Cardiac muscle cell (in vitro differentiated cells and primary cell): ENCODE measurements at places on chromosomes 3 and 15. TPM values are rescaled to one million over a fixed set of nuclear protein-coding genes. Genes with fewer than 3 reads are reported as not detected.
A peak's percentile ranks its signal among the peaks of the same experiment; 100 is the strongest.

- peak; percentile 48 for DNase-seq
Observed at GRCh38 chr3:17579289-17580031, 163.0 kb downstream of the TBC1D5 start.

- no peak for DNase-seq
Observed at GRCh38 chr3:77420336-77420735, 380.4 kb downstream of the ROBO2 start.

- peak; percentile 35 for DNase-seq
Observed at GRCh38 chr3:187292181-187292580, 644 bp upstream of the MASP1 start.

- peak; percentile 6 for DNase-seq
Observed at GRCh38 chr3:77096966-77097890, 57.3 kb downstream of the ROBO2 start.

GRCh38 chr15:65856821-65857455 is 12.4 kb upstream of the RAB11A start:
- peak; percentile 65 for DNase-seq

GRCh38 chr3:59510576-59510975 is 460.8 kb upstream of the CFAP20DC start:
- DNase-seq: no peak

GRCh38 chr3:52400275-52400793 is 44.6 kb downstream of the SEMA3G start:
- DNase-seq: no peak

GRCh38 chr3:40780291-40780924 is 255.6 kb downstream of the ZNF621 start:
- peak; percentile 85 for DNase-seq

DNA sequence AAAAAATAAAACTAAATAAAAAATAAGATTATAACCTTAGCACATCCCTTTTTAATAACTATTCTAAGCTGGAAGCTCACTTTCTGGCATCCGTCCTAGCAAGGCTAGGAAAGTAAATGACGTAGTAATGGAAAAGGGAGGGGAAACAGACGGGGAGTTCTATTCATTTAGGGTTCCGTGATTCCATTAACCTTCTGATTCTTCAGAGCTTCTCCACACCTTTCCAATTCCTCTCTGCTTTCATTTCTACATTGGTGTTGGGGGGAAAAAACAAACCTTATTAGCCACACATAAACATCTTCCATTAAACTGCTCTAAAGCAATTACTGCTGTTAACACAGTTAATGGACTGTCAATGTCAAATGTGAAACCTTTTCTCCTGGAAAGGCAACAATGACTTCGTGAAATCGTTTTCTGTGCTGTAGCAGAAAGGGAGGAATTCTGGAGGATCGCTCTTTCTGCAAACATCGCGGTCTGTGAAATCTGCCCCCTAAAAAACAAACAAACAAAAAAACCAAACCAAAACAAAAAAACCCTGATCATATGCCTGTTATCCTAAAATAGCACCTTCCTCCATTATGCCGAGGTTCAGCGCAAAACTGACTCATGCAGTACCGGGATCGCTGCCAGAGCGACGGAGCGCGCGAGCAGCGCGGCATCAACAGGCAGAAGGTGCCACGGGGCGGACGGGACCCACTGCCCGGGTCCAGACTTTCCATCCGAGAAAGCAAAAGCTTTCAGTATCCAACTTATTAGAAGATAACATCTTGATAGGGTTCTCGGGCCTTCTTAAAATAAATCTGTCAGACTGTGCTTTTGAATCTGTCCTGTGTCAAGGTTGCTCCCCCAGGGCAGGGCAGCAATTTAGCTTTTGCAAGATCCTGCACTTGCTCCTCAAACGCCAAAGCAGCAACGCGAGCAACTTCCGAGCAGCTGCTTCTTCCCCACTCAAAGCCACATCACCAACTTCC is 156.2 kb downstream of the FGF12 start:
- no peak for DNase-seq

DNA sequence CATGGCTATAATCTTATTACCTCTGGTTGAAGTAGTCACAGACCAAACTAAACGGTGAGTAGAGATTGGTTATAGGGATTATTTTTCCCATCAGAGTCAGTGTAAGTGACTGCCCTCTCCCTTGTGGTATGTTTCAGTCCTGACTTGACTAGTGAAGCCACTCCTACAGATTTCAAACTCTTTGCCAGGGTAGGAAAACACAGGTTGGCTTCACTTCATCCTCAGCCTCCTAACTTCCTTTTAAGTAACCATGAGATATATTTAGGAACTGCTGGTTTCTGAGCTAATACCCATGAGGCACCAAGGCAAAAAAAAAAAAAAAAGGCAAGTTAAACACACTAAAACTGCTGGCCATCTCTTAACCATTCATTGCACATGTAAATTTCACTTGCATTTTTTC is 349.2 kb upstream of the MCTP2 start:
- DNase-seq: no peak

- DNase-seq: no peak
Observed at GRCh38 chr15:70427167-70428120, 329.7 kb upstream of the TLE3 start.

DNA sequence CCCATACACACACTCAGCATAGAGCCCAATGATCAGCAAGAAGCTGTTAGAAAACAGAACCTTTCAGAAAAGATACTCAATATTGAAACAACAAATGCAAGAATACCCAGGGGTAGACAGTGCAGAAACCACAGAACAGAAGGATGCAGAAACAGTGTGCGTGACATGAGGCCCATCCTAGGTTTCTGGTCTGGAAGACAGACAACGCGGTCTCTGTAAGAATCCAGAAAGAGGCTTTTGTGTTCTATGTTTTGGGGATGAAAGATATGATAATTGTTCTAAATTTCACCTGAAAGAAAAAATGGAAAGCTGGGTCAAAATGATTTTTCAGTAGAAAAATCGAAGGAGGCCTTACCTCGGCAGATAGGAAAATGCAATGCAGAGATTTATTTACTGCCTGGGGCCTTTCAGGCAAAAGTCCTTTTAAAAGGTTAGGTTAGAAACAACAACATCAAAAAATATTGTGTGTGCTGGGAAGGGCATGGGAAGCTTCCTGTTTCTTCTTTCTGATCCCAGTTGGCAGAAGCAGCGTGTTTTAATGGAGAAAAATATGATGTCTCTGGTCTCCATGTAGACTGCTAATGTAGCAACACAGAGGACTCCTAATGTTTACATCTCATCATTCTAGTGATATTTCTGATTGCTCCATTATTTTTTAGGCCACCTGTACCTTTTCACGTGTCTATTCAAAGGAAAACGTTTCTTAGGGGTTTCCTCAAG is 17.0 kb downstream of the SYNM start:
- DNase-seq: no peak

- DNase-seq: peak; percentile 89
Observed at GRCh38 chr3:101827211-101828174, 21.8 kb upstream of the NFKBIZ start.

GRCh38 chr15:85690561-85691231 is 104.0 kb downstream of the KLHL25 start:
- no peak for DNase-seq

DNA sequence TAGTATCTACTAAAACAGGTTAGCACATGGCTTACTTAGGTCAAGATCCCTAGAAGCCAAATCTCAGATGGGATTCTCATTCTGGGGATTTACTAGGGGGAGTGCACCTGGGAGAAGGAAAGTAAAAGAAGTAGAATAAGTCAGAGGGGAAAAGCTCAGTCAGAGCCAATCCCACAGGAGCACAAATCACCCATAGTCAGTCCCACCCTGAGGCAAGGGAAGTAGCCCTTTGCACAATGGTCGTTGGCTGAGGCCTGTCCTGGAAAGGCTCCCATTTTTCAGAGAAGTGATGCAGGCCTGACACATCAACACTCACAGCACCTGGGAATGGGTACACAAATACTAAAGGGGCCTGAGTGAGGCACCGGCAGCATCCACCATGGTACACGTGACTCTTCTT is 39.8 kb downstream of the SST start:
- no peak for DNase-seq

DNA sequence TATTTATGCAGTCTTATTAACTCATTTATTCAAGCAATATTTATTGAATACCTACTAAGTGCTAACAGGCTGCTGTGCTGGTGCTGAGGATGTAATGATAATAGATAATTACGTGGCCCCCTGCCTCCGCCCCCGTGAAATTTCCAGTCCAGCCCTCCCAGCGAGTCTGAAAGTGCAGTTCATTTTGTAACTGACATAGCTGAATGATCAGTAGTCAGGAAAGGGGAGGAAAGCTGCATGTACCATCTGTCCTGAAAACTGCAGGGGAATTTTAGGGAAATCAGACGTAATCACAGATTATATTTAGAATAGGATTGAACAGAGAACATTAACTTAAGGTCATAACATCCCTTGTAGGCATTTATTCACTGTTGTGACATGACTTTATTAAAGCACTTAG is 736.8 kb downstream of the MCTP2 start:
- DNase-seq: no peak

DNA sequence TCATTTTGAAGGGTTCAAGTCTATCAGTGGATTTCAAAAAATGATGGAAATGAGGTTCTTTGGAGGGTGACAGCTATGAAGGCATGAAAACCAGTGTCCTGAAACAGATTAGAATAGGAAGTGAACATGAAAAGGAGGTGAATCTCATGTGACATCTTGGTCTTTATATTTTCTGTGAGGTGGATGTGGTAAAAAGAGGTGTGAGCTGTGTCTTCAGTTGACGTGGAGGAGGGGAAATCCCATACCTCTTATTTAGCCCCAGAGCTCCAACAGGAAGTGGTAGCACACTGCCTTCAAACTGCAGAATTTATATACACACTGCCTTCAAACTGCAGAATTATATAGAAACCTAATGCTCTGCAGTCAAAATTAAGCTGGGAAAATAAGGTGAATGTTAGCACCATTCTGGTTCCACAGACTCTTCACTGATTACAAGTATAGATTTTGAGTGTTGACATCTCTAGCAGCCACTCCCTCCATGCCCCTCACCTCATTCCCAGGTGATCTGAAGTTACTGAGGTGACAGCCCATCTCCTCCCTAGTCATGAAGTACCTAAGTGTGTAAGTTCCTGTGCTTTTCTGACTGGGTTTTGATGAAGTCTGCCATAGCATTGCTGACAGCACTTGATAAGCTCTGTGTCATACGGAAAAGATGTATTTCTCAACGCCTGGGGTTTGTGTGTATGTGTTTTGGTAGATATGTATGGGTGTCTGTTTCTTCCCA is 2.7 kb downstream of the RAB8B start:
- DNase-seq: no peak

GRCh38 chr15:71532994-71533393 is 277.4 kb upstream of the NR2E3 start:
- DNase-seq: peak; percentile 30

DNA sequence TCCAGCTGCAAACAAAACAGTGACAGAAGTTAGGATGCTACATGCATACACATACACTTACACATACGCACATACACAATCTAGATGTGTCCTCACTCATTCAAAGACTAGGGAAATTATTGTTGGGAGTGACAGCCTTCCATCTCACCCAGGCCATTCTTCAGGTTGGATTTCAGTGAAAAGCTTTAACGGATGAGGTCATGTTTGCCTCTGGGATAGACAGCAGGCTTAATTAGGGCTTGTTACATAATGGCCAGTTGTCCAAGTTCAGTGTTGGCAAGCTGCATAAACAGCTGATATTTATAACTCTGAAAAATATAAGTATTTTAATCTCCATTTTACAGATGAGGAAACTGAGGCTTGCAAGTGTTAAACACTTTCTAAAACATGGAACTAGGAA is 35.8 kb upstream of the PLOD2 start:
- DNase-seq: no peak

DNA sequence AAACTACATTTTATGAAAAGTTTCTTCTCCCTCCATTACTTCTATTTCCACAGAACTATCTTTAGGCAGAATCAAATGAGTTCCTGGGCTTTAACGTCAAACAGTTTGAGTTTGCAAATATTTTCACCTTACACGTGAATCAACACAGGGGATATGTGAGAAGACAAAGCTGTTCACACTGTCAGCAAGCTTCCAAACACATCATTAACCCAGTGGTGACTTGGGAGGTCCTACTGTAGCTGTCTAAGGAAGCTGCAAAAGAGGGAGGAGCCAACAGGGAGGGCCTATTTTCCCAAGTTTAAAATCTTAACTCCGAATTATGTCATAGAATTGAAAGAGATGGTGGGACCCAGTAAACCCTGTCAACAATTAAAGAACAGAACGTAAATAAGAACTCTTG is 337.8 kb upstream of the DNAJC19 start:
- DNase-seq: no peak

GRCh38 chr15:41987246-41987924 is 15.0 kb upstream of the EHD4 start:
- no peak for DNase-seq

DNA sequence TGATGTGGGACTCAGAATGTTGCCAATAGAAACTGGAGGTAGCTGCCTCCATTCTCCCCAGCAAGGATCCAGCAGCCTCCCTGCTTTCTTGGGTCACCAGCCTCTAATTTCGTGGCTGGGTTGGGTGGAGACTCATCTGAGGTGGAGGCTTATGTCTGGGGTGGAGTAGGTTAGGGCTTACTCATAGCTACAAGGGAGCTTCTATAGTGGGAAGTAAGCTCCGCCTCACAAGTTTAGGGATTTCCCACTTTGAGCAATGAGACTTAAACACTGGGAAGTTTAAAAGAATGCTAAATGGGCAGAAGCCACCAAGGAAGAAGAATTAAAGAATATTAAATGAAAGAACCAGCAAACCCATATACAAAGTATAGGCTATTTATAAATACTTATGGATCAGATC is 63.8 kb downstream of the GJD2 start:
- DNase-seq: no peak

- DNase-seq: no peak
Observed at GRCh38 chr3:118850687-118851086, 184.0 kb downstream of the IGSF11 start.

GRCh38 chr3:17935222-17935621 is 192.8 kb upstream of the TBC1D5 start:
- DNase-seq: peak; percentile 64

The CXCR6 gene
- polyA plus RNA-seq: 0.06 TPM in 1 of 2 replicates, not detected in the other

The GUCA1C gene
- not detected in 2 replicates for polyA plus RNA-seq

The AGBL1 gene
- 0.05 and 0.11 TPM in 2 replicates for polyA plus RNA-seq

The SLC51A gene
- polyA plus RNA-seq: 3.9 and 5.1 TPM in 2 replicates

The EEF1AKMT4 gene
- polyA plus RNA-seq: 5.1 and 10.6 TPM in 2 replicates
